Stimulated activated CD8-positive, alpha-beta memory T cell treated with anti-CD3 and anti-CD28 coated beads, Interleukin-4, amount 100 ng/mL, for 1 hour (primary cell): ENCODE measurements at places on chromosomes 1 and 21.

DNA sequence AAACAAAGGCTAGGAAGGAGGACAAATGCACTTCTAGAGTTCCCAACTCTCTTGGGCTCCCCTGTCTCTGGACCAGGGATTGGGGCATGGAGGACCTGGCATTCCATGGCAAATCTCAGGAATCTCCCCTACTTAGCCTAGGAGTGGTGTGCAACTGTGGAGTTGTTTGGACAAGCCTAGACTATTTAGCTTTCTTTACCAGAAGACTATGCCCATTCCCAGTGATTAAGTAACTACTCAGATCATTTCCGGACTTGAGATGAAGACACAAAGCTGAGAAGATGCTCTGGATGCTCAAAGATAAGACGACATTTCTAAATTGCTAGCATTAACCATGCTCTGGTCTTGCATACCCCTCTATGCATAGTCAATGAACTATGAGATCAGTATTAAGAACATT lies 13.7 kb upstream of the MARK1 start:
- no peak for DNase-seq

GRCh38 chr1:100746542-100746932 lies 27.0 kb downstream of the VCAM1 start:
- no peak for DNase-seq

DNA sequence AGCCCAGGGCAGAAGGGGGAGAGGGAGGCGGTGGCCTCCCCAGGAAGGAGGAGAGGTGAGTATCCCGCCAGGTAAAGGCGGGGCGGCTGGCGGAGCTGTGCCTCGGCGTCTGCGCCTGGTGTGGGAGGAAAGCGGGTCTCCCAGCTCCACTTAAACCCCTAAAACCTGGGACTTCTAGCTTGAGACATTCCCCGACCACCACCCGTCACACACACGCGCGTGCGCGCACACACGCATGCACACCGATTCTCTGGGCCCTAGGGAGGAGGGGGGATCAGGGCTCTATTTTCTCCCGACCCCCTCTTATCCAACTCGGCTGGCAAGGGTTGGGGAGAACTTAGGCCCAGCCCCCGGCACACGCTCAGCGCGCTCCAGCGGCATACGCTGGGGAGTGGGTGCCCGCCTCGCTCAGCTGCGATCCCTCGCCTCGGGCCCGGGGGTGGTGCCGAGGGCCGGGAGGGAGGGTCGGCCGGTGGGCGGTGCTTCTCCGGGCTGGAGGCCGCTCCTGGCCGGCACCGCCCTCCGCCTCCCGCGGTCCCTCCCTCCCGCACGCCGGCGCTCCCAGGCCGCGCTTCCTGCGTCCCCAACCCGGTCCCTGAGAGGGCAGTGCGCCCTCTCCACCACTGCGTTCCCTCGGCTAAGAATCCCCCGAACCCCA lies at the start of gene TMEM51:
Gene TMEM51, plus strand, starts transcription at position 564 of the 658 bp plus-strand sequence. CDS start 61,341 bp downstream, outside the sequence.
- no peak for DNase-seq

DNA sequence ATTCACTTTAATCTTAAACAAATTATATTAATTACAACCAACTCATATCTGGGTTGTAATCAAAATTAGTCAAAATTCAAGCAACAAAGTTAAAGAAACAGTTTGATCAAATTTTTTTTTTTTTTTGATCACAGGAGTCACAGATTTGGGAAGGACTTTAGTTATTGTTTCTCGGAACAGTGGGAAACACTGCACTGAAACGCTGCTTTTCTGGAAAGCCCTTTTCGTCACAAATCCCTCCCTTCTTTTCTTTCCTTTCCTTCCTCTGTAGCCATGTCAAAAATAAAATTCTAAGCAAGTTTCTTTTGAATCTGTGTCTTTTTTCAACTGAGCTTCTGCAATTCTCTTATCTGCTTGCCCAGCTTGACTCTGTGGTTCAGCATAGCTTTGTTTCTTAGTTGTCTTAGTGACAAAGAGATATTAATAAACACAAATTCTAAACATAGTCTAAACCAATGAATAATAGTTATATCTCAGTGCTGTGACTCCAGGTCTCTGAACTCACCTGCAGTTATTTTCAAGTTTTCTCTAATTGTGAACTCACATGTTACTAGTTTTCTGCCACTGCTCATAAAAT lies 53.8 kb downstream of the PTGS2 start:
- DNase-seq, result no peak

GRCh38 chr1:96473791-96474434 lies 247.7 kb upstream of the PTBP2 start:
- no peak for DNase-seq

DNA sequence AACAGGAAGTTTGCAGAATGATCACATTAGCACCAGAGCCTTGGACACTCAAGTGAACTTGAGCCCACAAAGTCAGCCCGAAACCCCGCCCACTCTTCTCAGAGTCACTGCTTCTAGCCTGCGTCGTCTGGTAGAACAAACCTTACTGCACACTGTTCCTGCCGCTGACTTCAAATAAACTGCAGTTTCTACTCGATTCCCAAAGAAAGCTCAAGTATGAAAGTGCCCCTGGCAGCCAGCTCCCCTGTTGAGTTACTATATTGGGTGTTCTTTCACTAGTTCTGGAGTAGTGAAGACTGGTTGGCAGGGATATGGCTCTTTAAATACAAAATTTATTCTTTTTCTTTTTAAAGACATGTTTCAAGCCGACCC lies 164.7 kb downstream of the GALNT2 start:
- DNase-seq, result no peak
